Spinal cord (tissue), 10 donors: ENCODE measurements at places on chromosomes 12 and 14. TPM values are rescaled to one million over a fixed set of nuclear protein-coding genes. Genes with fewer than 3 reads are reported as not detected.

DNA sequence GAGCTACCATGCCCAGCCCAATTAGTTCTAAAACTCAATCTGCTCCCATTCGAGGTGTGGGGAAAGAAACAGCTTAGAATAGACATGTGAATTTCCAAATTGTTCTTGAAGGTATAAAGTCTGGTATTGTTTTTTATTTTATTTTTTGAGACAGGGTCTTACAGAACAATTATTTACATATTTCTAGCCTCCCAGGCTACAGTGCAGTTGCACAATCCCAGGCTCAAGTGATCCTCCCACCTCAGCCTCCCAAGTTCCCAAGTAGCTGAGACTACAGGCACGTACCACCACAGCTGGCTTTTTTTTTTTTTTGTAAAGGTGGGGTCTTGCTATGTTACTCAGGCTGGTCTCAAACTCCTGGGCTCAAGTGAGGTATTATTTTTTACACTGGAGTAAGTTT, 6.3 kb downstream of the SLC11A2 start:
- DNase-seq = no peak

The PDE3A gene
- total RNA-seq = 16.1 TPM

- peak; percentile 67 for DNase-seq
Observed at GRCh38 chr12:58847901-58848600, 72.3 kb downstream of the LRIG3 start.

GRCh38 chr14:75980856-75981255, 939 bp downstream of the TGFB3 start:
- no peak for DNase-seq

GRCh38 chr12:99092100-99092851, 447.2 kb downstream of the APAF1 start:
- DNase-seq = no peak

GRCh38 chr12:91205811-91206210, 23.2 kb upstream of the DCN start:
- no peak for DNase-seq

- DNase-seq = no peak
Observed at GRCh38 chr14:76917745-76918255, 91.6 kb downstream of the LRRC74A start.

The KRT85 gene
- not detected for total RNA-seq

GRCh38 chr12:10058387-10058786, 27.9 kb downstream of the CLEC9A start:
- no peak for DNase-seq

DNA sequence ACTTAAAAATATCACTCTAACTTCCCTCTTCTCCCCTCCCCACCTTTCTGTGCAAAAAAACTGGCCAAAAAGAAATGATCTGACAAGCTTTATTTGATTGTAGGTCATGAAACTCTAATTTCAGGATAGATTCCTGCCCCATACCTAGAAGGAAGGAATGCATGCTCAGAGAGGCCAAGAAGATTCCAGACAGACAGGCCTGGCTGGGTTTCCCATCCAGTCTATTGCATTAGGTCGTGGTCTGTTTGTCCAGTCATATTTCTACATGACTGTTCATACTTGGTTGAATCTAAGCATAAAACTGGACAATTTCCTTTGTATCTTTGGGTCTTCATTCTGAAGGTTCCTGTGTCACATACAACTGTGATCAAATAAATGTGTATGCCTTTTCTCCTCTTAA, 20.0 kb upstream of the SLC15A5 start:
- no peak for DNase-seq

GRCh38 chr12:71442567-71442931, 3.0 kb downstream of the LGR5 start:
- DNase-seq = no peak

- no peak for DNase-seq
Observed at GRCh38 chr12:86950444-86950843, 694.3 kb upstream of the MGAT4C start.

The SLC39A9 gene
- total RNA-seq = 109 TPM

The OASL gene
- total RNA-seq = 0.59 TPM

GRCh38 chr12:130401703-130402102, 64.0 kb downstream of the PIWIL1 start:
- peak; percentile 45 for DNase-seq

DNA sequence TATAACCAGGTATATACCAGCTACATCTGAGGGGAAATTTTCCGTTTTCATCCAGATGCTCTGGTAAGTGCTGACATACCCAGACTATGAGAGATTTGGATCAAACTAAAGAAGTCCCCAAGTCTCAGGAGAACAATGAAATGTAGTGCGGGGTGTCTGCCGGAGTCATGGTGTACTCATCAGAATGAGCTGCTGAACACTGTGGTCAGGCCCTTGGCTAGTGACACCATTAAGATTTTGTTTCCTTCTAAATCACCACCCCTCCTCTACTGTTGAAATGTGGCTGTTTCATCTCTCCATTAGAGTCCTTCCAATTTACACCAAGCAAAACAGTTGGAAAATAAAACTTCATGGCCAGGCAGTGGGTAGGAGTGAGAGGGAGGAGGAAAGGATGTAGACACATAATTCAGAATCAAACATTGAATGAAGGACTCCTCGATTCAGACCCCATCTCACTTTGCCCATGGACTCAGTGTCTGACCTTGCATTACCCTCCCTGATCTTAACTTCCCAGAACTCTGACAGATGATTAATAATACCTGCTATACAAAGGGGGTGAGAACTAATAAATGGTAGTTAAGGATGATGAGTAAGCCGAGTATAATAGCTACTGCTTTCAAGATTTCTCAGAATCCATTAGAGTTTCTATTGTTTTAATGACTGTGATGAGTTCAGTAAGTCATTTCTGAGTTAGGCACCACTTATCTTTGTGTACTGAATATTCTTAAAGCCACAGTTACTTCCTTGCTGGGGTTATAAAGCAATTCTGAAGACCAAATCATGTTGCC, 127.4 kb downstream of the CRADD start:
- no peak for DNase-seq

- no peak for DNase-seq
Observed at GRCh38 chr12:127214186-127214585, 1052.8 kb upstream of the TMEM132C start.

GRCh38 chr12:3935078-3935477, 61.9 kb upstream of the PARP11 start:
- no peak for DNase-seq

DNA sequence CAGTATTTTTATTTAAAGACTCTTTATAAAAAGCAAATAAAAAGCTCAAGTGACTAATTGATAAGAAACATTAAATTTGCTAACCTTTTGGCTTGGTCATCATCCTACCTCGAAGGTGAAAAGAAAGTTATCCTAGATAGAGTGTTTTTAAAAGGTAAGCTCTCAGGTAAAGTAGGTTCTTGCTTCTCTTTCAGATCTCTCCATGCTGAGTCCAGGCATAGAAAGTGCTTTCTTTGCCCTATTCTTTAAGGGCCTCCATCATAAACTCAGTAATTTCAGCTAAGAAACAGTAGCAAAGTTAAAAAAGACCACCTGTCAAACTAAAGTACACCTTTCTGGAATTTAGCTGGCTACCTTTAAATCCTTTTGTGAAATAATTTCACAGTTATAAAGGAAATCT, 20.6 kb upstream of the ANHX start:
- DNase-seq = no peak

DNA sequence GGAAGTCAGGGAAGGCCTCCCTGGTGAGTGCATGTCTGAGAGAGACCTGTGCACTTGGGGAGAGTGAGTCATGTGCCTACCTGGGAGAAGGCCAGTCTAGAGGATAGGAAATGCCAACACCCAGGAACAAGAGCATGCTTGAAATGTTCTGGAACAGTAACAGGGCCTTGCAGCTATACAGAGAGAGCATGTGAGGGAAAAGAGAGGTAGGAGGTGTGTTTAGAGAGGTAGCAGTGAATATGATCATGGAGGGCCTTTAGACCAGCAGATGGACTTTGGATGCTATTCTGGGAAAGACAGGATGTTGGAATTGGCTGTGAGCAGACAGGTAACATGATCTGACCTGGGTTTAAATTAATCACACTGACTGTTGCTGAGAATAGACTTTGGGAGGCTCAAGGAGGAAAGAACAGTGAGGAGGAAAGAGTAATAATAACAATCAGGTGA, 1143.6 kb downstream of the FLRT2 start:
- no peak for DNase-seq

- no peak for DNase-seq
Observed at GRCh38 chr14:104893435-104894207, 28.6 kb downstream of the CEP170B start.

The DBX2 gene
- total RNA-seq = 13.0 TPM

GRCh38 chr12:77855548-77855947, 24.9 kb downstream of the NAV3 start:
- DNase-seq = no peak

DNA sequence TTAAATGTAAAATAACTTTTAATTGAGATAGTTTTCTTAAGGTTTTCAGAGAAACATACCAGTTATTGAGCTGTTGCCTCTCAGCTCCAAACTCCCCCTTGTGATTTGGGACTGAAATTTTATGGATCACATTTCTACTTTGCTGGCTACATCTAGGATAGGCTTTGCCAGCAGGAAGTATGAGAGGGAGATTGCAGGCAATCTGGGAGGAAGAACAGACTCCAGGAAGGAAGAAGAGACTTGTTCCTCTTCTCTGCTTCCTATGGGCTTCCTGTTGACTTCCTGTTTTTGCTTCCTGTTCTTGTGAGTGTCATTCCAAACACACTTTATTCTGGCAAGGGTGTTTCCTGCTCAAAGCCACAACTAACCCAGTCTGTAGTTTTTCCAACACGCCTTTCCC, 312.9 kb downstream of the ITPR2 start:
- DNase-seq = no peak

DNA sequence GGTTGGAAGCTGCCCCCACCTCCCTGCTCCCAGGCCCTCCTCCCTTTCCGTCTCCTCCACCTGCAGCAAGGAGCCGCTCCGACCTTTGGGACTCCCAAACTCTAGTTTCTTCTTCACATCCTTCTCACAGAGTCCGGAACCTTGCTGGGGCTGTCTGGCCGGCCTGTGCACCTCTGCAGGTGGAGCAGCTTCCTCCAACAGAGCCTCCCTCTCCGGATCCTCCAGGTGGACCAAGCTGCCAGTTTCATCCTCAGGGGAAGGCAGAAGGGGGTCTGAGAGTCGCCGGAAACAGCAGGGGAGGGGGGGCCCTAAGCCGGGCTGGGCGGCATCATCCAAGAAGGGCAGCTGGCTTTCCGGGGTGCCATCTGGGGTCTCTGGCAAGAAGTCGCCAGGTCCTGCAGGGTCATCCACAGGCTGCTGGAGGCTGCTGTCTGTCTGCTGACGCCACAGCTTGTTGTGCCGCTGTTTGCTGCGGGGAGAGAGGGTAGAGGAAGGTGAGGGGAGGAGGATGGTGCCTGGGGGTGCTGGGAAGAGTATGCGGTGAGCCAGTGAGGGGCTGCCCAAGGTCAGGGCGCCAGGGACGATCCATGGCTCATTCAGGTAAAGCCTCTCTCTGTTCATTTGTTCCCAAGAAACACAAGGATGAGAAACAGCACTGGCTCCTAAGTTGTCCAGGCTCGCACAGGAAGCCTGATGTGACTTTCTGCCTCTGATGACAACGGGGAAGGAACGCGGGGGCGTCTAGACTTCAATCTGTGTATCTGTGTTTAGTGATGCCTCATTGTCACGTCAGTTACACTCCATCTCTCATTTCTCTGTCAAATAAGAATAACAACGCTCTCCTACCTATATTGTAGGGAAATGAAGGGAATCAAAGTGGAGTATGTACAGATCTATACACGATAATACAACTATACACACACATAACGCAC, 61.3 kb upstream of the CORO1C start:
- no peak for DNase-seq

- DNase-seq = no peak
Observed at GRCh38 chr12:110796952-110797351, 49.8 kb upstream of the CCDC63 start.
